ENCODE measurements at places on chromosomes 2 and 18.

- no peak for DNase-seq
Observed at GRCh38 chr18:70260683-70261082, 28.2 kb upstream of the SOCS6 start.

GRCh38 chr2:232324778-232325177 lies 53.8 kb upstream of the ALPP start:
- DNase-seq, result no peak

DNA sequence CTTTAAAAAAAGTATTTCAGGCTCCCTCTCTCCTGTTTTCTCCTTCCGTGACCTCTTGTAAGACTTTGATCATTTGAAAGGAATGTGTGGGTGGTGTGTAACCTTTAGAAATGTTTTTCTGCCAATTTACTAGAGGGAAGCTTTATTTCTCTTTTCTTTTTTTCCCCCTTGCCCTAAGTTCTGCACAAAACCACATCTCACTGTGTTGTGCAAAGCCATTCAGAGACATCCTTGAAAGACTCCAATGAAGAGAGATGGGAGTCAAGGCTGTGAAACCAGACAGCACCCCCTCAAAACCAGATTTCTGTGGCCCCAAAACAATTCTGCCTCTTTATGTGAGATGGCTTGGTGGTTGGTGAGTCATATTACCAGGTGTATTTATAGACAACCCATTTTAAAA lies 184.6 kb upstream of the ERBB4 start:
- DNase-seq, result no peak

- no peak for DNase-seq
Observed at GRCh38 chr2:46841621-46842020, 74.0 kb downstream of the MCFD2 start.

DNA sequence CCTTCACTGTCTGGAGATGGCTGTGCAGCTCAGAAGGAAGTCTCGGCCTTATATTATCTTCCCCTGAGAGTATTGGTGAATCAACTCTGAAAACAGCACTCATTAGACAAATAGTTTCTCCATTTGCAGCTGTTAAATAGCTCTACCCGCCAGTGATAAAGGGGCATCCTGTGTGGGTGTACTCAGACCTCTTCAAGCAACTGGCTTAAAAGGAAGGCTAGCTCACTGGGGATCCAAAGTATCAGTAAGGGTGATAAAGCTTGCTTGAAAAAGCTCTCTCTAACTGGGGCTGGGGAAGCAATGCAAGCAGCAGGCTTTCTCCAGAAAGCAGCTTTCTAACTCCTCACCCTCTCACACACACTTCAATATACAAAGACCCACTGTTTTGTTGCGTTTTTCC lies 64.9 kb upstream of the PSMD14 start:
- DNase-seq, result no peak

DNA sequence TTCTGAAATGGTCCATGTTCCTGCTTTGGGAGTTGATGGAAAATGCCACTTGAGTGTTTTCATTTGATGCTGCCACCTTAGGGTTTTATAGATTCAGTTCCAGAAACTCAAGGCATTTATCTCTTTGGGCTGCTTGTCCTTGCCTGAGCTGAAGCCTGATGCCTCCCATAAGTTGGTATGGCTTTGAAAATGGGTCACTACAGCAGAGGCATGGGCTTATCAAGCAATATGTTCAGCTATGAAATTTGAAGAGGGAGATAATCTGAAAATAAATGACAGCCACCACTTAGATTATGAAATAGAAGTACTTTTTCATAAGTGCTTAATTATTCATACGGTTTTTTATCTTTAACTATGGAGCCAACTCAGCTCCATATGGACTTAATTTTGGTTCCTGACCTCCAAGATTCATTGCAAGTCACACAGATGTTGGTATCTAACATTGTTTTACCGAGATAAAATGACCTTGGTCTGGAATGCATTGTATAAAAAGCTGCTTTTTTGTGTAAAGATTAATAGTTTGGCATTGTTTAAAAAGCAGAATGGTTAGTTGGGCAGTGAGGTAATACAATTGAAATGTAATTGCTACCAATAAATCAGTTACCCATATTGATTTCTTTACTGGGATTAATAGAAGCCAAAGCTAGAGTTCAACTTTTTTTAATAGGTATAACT lies 4.5 kb downstream of the SLC14A1 start:
- peak; percentile 44 for DNase-seq

GRCh38 chr2:52395912-52396311 lies 1364.0 kb upstream of the NRXN1 start:
- DNase-seq, result no peak

GRCh38 chr18:73841661-73842060 lies 306.0 kb downstream of the FBXO15 start:
- DNase-seq, result no peak

DNA sequence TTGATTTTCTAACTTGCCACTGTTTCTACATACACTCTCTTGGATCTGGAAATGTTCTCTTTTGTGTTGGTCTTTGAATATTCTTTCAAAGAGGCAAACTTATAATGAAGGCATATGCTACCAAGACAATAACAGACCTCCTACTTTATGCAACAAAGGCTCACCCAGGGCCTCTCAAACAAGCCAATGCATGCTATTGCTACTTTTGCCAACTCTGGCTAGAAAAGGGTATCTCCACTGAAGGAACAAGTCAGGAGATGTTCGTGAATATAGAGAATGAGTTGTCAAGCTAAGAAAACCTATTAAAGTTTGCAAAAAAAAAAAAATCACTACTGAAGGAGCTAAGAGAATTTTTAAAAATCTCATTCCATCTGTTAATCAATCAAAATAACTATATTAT lies 15.9 kb upstream of the DSG2 start:
- DNase-seq, result no peak

- DNase-seq, result no peak
Observed at GRCh38 chr2:67772216-67773170, 290.3 kb downstream of the C1D start.

DNA sequence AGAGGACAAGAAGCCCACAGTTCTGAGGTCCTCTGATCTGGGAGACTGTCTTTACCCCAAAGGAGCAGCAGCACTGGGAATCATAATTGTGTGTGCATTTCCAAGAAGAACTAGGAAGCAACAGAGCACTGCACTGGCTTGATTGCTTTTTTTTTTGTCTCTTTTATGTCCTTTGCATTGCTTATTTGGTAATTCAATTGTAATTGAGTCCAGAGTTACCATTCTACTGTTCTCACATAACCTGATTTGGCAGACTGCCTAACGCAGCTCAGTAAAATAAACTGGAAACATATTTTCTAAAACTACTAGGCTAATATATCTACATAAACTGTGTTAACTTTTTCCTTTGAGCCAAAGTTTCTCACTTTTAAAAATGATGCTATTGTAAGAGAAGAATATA lies 190.3 kb upstream of the SLC8A1 start:
- DNase-seq, result no peak

GRCh38 chr2:45282646-45283045 lies 273.4 kb upstream of the SIX2 start:
- DNase-seq, result no peak

- no peak for DNase-seq
Observed at GRCh38 chr2:217935235-217935879, 67.4 kb downstream of the TNS1 start.

GRCh38 chr2:239138610-239139009 lies 262.2 kb downstream of the HDAC4 start:
- no peak for DNase-seq

DNA sequence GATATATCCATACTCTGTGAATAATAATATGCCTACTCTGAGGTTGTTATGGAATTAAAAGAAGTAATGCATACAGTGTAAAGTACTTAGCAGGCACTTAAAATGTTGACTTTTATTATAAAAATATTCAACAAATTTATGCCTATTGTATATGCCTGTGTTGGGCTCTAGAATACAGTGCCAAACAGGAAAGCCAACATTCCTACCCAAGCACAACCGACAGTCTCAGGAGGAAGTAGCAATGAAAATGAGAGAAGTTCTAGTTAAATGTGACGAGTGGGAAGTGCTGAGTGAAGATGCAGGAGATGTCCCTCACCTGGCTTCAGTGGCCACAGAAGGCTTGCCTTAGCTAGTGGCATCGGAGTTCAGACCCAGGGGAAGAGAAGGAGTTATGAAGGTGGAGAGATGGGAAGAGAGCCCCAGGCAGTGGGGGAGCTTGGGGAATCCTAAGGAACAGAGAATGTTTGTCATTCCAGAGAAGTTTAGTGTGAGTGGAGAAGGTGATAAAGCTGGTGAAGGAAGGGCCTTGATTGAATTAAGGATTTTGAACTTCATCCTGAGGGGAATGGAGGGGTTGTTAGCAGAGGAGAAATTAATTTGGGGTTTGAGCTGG lies 105.4 kb upstream of the CNGA3 start:
- DNase-seq, result no peak

DNA sequence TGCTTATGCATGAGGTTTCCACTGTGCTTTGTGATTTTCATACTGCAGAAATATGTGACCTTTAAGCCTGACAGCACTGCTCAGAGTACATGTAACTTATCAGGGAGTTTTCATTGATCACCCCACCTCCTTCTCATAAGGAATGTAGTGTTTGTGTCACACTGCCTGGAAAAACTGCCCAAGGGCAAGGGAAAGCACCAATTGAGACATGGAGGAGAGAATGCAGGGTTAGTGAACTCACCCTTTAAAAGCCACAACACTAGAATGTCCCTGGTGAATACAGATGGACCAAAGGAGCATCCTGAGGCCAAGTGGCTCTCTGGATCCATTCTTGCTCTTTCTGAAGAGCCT lies 147.2 kb upstream of the SPATS2L start:
- DNase-seq, result no peak

DNA sequence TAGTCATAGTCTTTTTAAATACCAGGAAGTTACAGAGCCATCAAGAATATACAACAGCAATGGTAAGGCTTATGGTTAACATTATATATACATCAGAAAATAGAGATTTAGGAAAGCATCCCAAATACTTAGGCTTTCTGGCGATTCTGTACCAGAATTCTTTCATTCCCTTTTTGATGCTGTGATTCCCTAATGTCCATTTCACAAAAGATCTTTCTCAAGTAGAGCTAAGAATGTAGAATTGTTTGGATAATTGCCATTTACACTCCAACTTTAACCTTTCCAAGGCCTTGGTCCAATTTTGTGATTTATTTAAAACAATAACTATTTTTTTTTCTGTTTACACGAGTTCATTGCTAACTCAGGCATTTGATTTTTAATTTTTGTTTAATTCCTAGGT lies 422.2 kb downstream of the MTX2 start:
- DNase-seq, result no peak

- DNase-seq, result no peak
Observed at GRCh38 chr18:28725876-28726275, 548.9 kb upstream of the CDH2 start.

GRCh38 chr2:226934546-226935201 lies 98.8 kb downstream of the RHBDD1 start:
- no peak for DNase-seq

GRCh38 chr18:45073556-45073955 lies 392.9 kb downstream of the SETBP1 start:
- DNase-seq, result no peak

- DNase-seq, result no peak
Observed at GRCh38 chr18:55539240-55539639, 48.8 kb downstream of the TCF4 start.

GRCh38 chr2:224366267-224366844 lies 35.6 kb downstream of the FAM124B start:
- no peak for DNase-seq

- no peak for DNase-seq
Observed at GRCh38 chr2:212538305-212539071, at the start of gene ERBB4. Gene ERBB4, minus strand, starts transcription at chr2:212538802. Its CDS starts 272 bp downstream, at chr2:212538530.

DNA sequence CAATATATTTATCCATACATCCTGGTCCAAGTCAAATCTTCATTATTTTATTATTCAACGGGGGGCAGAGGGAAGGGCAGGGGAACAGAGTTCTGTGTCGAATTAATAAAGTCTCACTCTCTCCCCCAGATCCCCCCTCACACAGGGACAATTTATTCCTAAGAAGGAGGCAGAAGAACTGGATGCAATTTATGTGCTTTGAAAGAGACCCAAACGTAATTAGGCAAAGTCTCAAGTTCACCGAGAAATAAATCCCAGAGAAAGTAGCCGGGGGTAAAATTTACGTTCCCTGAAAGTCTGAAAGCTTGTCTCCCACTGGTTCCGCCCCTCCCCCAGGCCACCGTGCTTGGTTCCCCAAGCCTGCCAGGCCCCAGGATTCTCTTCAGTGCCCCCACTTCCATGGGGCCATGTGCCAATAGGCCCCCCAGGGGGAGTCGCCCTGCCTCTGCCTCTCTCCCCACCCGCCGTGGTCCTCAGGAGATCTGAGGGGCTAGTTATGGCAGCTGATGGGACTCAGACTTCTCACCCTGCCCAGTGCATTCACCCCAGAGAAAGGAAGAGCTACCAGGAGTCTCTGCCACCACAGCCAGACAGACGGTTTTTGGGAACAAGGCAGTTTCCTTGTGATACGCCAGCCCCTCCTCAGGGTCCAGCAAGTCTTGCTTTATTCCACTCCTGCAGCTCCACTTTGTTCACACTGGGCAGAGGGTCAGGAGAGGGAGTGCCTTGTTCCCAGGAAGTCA lies 215.5 kb downstream of the CYP26B1 start:
- no peak for DNase-seq

DNA sequence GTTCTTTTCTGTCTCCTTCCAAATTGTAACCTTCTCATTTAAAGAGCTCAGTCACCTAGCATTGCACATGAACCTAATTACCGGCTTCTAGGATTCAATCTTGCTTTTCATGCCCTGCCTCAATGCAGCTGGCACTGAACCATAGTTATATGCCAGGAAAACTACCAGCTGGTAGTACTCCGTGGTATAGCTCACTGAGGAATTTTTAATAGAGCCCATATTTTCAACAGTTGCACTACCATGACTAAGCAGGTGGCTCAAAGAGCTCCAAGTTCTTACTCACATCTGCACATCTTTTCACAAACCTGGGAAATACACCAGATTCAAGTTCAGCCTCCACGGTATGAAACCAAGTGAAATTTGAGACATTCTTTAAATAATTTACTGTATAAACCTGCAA lies 363.5 kb downstream of the GRB14 start:
- DNase-seq, result no peak

DNA sequence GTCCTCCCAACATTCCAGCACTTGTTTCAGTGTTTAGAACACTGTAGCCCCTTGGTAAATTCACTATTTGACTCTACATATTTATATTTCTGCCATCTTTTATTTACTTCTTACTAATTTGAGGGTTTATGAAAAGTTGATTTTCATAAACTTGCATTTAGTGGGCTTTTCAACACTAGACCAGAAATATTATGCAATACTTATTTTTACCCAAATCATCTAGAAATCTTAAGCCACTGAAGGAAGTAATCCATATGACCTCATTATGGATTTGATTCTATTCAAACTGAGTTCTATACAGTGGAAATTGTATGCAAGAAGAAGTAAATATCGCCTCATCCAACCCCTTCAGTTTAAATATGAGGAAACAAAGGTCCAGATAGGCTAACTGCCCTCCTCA lies 92.6 kb upstream of the VRK2 start:
- DNase-seq, result no peak

GRCh38 chr18:13608791-13609532 lies 117.4 kb downstream of the FAM210A start:
- no peak for DNase-seq

DNA sequence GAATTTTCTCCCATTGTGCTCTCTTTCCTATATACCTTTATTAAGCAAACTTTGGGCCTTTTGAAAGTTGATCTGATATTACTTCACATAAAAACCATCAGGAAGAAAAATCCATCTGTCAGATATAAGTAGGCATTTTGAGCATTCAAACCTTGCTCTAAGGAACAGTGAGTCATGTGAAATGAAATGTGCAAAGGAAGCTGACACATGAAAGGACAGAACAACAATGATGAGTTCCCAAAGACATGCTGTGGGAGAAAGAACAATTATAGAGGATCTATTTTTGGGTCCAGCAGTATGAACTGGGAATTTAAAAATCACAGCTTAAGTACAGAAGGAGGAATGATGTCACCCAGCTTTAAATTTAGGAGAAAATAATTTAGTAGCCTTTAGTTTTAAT lies 18.1 kb downstream of the CALCRL start:
- DNase-seq, result no peak

Data from hematopoietic multipotent progenitor cell treated with erythropoietin and hydrocortisone succinate and interleukin-3 and kit ligand, for 15 days (in vitro differentiated cells).